ENCODE measurements at places on chromosomes 4 and X. TPM values are rescaled to one million over a fixed set of nuclear protein-coding genes. Genes with fewer than 3 reads are reported as not detected.

COL4A6 gene
- total RNA-seq: 27.5 TPM

EREG gene
- total RNA-seq: 77.0 TPM

CNKSR2 gene
- total RNA-seq: 0.27 TPM

YIPF7 gene
- total RNA-seq: not detected

TMEM31 gene
- total RNA-seq: not detected

OTC gene
- total RNA-seq: not detected

UXT gene
- 153 TPM for total RNA-seq

CYLC1 gene
- not detected for total RNA-seq

TBX22 gene
- not detected for total RNA-seq

RIBC1 gene
- 1.3 TPM for total RNA-seq
